ENCODE measurements at places on chromosomes 2 and 18. TPM values are rescaled to one million over a fixed set of nuclear protein-coding genes. Genes with fewer than 3 reads are reported as not detected.
A peak's percentile ranks its signal among the peaks of the same experiment; 100 is the strongest.

DNA sequence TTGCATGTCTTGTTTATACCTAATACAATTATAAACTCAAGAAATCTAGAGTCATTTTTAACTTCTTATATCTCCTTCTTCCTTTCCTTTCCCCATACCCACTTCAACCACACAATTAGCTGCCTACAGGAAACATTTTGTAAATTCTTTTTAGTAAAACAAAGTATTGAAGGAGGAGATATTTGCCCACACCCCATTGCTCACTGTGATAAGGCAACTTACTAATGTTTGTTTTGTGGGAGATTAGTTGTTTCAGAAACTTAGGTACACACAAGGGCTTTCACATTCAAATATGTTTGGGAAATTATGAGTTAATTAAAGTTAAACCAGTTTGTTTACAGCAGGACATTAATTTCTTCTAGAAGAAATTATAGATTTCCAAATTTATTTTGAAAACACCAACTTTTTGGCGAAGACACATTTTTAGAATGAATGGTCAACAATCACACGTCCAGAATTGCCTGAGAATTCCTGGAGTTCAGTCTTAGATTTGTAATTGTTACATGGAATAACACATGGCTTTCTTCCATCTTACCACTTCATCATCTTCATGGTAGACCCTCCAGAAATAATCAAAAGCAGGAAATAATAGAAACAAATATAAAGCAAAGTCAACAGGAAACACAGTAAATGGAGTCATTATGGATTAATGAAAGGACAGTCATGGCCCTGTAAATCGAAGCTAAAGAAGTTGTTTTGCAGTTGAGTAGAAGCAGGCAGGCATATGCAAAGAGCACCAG, 62.5 kb upstream of the RAB27B start:
- no peak for DNase-seq

Gene GPAT2
- total RNA-seq, result 1.7 TPM

GRCh38 chr2:151930042-151930441, 101.8 kb upstream of the ARL5A start:
- DNase-seq, result no peak

Gene SLC5A7
- total RNA-seq, result not detected

DNA sequence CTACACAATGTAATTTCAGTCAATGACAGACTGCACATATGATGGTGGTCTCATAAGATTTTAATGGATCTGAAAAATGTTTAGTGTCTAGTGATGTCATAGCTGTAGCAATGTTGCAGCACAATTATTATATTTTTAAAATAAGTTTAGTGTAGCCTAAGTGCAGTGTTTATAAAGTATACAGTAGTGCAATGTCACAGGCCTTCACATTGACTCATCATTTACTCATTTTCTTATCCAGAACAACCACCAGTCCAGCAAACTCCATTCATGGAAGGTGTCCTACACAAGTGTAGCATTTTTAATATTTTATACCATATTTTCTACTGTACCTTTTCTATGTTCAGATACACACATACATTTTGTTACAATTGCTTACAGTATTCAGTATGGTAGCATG, 663.1 kb downstream of the ERBB4 start:
- no peak for DNase-seq

Gene CYRIA
- 0.75 TPM for total RNA-seq

DNA sequence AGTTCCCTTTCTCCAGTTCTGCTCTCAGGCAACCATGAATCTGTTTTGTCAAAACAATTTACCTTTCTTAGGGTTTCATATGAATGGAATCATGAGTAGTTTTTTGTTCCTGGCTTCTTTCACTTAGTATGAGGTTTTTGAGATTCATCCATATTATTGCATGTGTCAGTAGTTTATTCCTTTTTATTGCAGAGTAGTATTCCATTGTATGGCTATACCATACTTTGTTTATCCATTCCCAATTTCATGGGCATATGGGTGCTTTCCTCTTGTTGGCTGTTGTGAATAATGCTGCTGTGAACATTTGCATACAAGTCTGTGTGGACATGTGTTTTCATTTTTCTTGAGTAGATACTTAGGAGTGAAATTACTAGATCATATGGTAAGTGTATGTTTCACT, 46.0 kb downstream of the SANBR start:
- no peak for DNase-seq

DNA sequence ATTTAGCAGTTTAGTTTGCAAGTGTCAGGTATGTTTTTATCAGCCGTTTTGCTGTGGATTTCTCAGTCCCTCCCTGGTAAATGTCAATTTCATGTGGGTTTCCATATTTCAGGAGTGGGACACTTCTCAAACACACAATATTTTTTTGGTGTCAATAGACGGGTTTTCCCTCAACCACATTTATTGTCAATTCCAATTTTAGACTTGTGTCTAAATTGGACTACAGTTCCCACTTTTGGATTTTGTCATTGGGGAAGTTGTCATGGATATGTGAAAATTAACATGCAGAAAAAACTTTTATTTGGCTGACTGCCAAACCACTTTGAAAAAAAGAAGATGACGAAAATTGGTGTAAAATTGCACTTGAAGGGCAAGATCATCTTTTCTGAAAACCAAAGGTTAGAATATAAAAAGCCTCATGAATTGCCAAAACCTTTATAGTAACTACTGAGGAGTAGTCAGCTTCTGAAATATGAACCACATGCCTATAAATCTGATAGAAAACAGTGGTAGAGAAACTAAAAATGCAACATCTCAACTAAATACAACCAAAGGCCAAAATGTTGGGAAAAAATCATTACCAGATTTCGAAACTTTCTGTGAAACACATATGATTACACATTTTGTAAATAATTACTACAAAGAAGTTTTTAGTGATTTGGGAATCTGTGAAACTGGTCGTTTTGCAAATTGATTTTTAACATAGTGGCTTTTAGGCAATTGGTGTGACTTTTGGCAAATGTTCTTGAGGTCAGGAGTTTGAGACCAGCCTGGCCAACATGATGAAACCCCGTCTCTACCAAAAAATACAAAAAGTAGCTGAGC, 106.4 kb downstream of the BCL2L11 start:
- DNase-seq, result no peak

Gene ANKRD62
- total RNA-seq, result not detected

DNA sequence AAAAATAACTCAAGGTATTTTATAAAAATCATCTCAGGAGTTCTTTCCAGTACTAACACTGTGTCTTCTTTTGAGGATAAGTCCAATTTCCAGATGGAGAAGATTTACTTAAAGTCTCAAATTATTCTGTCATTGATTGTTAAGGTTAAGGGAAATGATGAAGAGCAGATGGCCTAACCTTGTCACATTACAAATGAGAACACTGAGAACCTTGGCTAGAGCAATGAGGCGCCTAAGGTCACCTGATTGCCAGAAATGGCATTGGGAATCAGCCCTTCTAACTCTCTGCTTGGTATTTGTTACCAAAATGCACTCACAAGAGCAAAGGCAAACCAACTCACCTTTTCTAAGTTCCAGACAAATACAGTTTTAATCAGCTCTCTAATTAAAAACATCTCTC, 835.1 kb downstream of the RNF144A start:
- no peak for DNase-seq

DNA sequence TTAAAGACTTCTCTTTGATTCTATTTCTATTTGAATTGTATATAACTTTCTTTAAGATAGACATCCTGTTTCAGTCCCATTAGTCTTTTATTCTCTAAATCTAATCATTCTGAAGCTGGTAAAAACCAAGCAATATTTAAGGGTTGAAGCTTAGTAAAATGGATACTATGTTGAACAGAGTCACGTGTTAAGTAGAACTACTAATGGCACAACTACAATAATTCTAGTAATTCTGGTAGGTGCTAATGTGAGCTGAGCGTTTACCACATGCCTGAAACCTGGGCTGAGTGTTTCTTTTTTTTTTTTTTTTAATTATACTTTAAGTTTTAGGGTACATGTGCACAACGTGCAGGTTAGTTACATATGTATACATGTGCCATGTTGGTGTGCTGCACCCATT, 8.9 kb upstream of the AFF3 start:
- DNase-seq, result no peak

Gene MATN3
- not detected for total RNA-seq

GRCh38 chr18:48997985-48998831, 47.4 kb upstream of the SMAD7 start:
- DNase-seq, result no peak

Gene CDC42EP3
- total RNA-seq, result 16.9 TPM

GRCh38 chr2:10439971-10440370, 8.2 kb downstream of the ODC1 start:
- DNase-seq, result no peak

Gene PPP3R1
- total RNA-seq, result 70.0 TPM

DNA sequence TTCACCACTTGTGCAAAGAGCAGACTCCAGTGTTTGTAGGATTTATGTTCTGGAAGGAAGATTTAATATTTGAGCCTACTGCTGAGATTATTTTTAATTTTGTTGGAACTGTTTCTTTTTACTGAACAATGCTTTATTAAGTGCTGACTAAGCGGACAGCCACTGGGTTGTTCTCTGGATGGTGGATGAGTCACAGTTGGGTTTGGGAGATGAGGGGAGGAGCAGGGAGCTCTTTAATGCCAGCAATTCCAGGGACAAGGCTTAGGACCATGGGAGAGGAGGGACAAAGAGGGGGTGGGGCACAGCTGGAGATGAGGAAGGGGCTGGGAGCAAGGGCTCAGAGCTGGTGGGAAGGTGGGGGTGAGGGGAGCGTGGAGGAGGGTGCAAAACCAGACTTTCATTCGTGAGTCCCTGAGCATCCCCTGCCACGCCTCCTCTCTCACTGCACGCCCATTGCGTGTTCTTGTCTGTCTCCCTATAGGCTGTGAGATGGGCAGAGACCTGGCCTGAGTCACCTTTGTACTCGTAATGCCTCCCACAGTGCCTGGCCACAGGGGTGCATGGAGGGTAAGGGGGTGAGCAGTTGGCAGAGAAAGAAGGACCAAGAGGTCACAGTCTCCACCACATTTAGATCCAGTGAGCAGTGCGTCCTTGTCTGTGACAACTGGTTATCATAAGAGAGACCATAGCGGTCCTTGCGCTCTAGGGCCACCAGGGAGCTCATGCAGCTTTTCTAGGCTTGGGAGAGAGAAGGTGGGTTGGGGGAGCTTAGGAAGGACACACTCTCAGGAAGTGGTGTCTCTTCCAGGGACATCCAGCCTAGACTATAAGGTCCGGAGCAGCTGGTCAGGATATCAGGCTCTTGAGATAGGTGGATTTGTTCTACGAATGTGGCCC, 18.4 kb downstream of the SLC4A3 start:
- no peak for DNase-seq

DNA sequence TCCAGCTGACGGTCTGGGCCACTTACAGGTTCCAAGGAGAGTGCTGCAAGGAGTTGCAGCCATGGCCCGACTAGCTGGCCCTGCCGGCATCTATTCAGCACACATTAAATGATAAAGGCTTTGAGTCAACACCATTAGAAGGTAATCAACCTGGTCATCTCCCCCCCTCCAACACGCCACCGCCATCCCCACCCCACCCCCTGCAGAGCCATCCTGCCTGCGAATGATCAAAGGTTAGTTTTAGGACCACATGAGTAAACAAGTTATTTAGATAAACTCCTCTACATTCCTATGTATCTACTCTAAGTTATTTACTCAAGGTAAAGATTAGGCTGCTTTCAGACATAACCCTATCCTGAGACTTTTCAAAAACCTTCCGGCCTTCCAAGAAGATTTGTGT, 349.3 kb upstream of the SLC39A10 start:
- no peak for DNase-seq

DNA sequence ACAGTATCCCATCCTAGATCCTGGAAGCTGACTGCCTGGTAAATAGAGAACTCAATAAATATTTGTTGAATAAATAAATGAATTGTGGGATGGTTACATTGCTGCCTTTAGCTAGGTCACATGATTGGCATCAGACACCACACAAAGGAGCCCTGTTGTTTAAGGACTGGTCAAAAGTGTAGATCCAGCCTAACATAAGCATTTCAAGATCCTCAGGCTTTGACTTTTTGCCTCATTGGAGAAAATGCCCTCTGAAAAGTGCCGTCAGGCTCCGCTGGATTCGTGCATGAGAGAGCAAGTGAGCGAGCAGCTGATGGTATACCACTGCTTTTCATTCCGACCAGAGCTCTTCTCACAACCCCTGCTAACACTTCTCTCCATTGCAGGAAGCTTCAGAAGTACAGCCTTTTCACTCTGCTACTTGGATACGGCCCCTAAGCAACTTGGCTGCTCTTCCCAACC, 1.3 kb upstream of the ZNF24 start:
- DNase-seq, result no peak

Gene UGT1A5
- total RNA-seq, result not detected

- DNase-seq, result peak; percentile 70
Measured at GRCh38 chr2:157628477-157629415, at the start of gene ACVR1C. Gene ACVR1C, minus strand, starts transcription at chr2:157628864. Its CDS starts 220 bp downstream, at chr2:157628644.

Gene PAIP2B
- 1.1 TPM for total RNA-seq

- no peak for DNase-seq
Measured at GRCh38 chr2:196293751-196294515, 122.6 kb upstream of the STK17B start.

DNA sequence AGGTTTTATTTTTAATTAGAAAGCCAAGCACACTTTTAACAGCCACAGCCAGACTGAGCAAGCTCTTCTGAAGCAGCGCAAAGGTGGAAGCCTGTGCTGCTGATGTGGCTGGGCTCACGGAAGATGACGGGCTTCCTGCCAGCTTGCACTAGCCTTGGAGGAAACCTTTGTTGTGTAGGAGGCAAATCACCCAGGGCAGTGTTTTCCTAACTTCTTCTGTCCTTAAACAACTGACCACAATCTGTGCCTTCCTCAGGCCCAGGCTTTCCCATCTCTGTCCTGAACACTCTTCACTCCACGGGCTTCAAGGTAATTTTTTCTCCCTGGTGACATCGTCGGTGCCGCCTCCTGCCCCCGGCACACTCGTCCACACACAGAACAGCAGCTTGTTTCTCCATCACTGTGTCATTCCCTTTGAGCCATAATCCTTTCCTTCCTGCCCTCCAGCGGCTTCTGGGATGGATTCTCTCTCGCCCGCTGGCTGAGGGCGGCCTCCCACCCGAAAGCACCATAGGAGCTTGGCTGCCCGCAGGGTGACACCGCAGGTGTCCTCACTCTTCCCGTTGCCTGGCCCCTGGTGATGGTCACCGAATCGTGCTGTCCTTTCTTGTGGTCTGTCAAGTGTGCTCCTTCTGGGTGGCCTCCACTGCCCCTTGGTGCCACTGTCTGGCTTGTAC, 31.1 kb upstream of the INHBB start:
- DNase-seq, result peak; percentile 32

All from naive thymus-derived CD4-positive, alpha-beta T cell (primary cell).